Left renal cortex interstitium (tissue), 4 donors: ENCODE measurements at places on chromosomes 7 and 10. TPM values are rescaled to one million over a fixed set of nuclear protein-coding genes. Genes with fewer than 3 reads are reported as not detected.

The ABCA13 gene
- polyA plus RNA-seq: 0.57 TPM

The CTTNBP2 gene
- 23.2 TPM for polyA plus RNA-seq

The PPP1R17 gene
- polyA plus RNA-seq: not detected

The HDAC9 gene
- 9.3 TPM for polyA plus RNA-seq

DNA sequence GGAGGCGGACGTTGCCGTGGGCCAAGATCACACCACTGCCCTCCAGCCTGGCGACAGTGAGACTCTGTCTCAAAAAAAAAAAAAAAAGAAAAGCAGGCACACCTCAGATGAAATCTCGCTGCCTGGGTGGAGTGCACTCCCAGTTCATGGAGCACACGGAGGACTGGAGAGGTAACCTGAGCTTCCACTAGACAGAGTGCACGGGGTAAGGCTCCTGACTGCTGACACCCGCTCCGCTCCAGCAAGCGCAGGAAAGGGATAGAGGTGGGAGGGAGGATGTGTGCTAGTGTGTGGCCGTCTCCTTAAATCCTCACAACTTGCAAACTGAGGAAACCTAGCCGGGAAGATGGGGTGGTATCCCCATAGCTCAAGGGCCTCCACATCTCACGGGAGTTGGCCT lies 50.8 kb downstream of the FAM53B start:
- no peak for DNase-seq

DNA sequence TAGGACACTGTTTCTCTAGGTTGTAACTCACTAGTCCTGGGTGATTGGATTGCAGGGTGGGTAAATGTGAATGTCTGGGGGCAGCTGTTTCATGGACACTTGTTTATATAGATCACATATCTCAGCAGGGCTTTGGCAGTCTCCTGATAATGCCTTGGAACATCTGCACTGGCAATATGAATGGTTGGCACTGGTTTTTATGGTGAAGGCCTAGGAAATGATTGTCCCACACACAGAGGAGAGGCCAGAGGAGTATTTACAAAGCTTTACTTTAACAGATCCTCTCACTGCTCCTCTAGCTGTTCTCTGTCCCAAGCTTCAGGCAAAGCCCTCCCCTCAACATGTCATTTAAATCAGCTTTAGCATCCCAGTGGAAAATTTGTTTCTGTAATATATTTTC lies 171.3 kb upstream of the STEAP4 start:
- DNase-seq: no peak

GRCh38 chr10:21953585-21954057 lies 49.9 kb downstream of the DNAJC1 start:
- no peak for DNase-seq

GRCh38 chr10:131480066-131480465 lies 168.5 kb upstream of the TCERG1L start:
- DNase-seq: no peak

DNA sequence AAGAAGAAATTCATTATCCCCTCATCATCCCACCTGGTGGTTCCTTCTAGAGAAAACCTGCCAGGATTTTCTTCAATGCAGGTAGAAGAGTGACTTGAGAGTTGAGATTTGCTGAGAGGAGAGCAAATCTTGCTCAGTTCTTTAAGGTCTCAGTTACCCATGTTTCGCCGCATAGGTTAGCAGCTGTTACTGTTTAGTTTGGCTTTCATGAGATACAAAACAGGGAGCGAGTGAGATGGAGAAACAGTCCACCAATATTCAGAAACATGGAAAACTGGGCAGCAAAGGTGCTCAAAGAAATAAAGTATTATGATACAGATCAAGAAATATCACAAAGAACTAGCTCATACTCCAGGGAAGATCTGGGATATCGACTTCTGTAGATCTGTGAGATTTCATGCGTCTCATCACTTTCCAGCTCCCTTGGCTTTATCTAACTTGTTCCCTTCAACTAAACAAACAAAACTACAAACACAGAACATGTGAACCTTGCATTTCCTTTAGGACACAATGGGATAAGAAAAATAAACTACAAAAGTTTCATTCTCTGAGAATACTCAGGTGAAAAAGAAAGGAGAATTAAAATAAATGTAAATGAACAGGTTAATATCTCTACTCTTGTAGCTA lies 63.4 kb downstream of the AKR1C4 start:
- no peak for DNase-seq

GRCh38 chr7:94562525-94562924 lies 52.9 kb downstream of the CASD1 start:
- DNase-seq: no peak

DNA sequence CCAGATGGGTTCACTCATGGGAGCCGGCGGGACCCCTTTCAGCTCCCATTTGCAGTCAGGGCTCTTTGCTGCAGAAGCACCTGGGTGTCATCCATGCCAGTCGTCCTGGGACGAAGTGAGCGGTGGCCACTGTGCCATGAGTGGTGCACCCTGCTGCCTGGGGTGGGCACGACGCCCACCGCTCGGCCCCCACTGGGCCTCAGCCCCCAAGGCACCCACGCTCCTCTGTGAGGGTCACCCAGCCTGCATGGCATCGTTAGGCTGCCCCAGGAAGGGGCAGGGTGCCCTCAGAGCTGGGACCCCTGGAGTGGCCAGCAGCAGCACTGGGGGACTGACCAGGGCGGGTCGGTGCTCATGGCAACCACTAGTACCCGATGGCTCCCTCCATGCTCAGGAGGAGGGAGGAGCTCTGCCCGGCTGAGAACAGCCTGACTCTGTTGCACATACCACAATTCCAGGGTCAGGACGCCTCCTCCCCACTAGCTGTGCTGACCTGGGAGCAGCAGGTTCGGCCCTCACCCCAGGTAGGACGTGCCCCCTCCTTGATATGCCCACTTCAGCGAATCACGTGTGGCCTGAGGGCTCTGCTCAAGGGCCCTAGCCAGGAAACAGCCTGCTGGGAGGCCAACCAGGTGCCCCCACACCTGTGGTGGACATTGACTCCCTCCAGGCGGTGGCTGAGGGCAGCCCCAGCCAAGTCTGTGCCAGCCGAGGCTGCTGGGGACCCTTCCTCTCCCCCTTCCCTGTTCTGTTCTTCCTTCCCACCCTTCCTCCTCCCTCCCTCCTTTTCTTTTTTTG lies 28.5 kb upstream of the CFAP46 start:
- no peak for DNase-seq

DNA sequence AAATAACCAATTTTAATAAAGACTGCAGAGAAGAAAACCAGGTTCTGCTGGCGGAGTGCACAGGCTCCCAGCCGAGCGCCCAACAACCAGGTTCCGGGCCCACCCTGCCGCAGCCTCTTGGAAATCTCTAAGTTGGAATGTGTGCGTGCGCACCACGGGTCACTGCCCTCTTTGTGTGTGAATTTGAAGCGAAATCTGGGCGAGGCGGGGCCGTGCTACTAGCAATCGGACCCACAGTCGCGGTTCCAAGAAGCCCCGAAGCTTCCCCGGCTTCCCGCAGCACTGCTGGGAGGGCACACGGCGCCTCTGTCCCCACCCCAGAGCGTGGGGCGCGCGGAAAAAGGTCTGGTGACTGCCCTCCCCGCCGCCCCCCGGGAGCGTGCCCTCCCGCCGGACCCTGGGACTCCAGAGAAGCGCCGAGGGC lies 666 bp upstream of the MAP3K8 start:
- DNase-seq: no peak

GRCh38 chr7:155206318-155207020 lies 91.2 kb upstream of the INSIG1 start:
- DNase-seq: no peak

GRCh38 chr7:41910940-41911600 lies 208.2 kb upstream of the INHBA start:
- no peak for DNase-seq

DNA sequence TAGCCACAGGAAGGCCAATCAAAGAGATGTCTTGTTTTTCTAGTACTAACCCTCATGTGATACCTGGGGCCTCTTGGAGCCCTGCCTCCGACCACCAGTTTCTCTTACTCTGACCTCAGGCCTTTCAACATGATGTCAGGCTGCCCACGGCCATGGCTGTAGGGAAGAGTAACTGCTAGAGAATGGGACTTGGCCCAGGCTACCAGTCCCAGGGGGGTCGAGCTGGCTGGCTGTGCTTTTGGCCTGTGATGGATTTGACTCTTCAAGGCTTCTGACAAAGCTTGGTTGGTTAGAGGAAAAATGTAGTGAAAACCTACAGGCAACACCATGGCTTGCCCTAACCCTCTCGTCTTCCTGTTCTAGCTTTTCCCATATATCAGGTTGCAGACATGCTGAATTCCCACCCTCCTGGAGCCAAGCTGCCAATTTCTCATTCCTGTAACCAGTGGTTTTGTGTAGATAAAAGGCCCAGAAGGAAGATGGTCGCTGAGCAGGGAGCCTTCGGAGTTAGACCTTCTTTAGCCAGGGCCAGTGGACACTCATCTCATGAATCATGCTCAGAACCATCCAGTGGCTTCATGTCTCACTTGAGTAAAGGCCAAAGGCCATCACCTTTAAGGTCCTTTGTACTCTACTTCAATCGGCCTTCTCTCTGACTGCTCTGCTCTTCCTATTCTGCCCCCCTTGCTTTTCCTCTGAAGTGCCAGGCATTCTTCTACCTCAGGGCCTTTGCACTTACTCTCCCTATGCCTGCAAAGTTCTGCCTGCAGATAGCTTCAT lies 19.7 kb downstream of the SUFU start:
- no peak for DNase-seq
